ENCODE measurements at places on chromosomes 7 and 10. TPM values are rescaled to one million over a fixed set of nuclear protein-coding genes. Genes with fewer than 3 reads are reported as not detected.

Gene PANK1
- 43.5 TPM for total RNA-seq

Gene NFE2L3
- 19.2 TPM for total RNA-seq

Gene ZNF853
- total RNA-seq, result 23.6 TPM

DNA sequence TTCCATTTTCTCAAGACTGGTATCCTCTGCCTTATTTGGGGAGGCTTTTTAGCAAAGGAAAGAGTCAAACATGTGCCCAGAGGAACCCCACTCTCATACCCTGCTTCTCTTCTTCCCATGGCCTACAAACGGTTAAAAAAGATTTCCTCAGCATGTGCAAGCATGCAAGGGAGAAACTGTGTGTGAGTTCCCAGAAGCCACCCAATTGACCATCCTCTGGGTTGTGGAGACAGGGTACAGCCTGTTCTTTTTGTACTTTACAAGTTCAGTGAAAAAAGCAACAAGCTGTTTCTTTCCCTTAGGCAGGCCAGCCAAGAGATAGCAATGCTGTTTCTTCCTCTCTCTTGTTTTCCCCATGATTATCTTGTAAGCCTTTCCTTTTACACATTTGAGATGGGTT is 68.8 kb upstream of the MTPN start:
- DNase-seq, result no peak

- no peak for DNase-seq
Observed at GRCh38 chr7:43771573-43771972, 13.1 kb downstream of the BLVRA start.

GRCh38 chr10:116141855-116142254 is 131.2 kb downstream of the GFRA1 start:
- DNase-seq, result no peak

GRCh38 chr7:151863386-151864079 is 13.4 kb downstream of the PRKAG2 start:
- no peak for DNase-seq
